ENCODE measurements at places on chromosomes 5 and 9. TPM values are rescaled to one million over a fixed set of nuclear protein-coding genes. Genes with fewer than 3 reads are reported as not detected.
A peak's percentile ranks its signal among the peaks of the same experiment; 100 is the strongest.

The MYMK gene
- not detected for total RNA-seq

The ZFP2 gene
- 0.29 TPM for total RNA-seq

The LCN10 gene
- total RNA-seq = not detected

The CCL28 gene
- total RNA-seq = 6.2 TPM

The SIT1 gene
- total RNA-seq = not detected

The PCDHB5 gene
- 0.63 TPM for total RNA-seq

The GRM6 gene
- total RNA-seq = not detected

The LHFPL2 gene
- total RNA-seq = 15.3 TPM

The THG1L gene
- 10.7 TPM for total RNA-seq

The PDZD2 gene
- 1.8 TPM for total RNA-seq

The CD74 gene
- 31.2 TPM for total RNA-seq

The BRINP1 gene
- 2.5 TPM for total RNA-seq

DNA sequence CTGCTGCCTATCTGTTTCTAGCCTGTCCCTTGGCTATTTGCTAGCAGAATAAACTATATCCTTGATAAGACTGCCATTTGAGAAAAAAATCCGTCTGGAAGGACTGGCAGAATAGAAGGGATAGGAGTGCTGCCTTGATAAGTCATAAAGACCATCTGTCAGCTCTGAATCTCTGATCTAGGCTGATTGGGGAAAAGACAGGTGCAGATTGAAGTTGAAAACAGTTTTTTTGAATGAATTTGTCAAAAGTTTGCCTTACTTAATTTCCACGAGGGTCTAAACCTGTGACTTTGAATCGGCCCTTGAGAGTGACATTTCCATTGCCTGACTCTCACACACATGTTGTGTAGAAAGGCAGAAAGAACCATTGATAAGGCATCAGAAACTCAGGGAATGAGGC lies 218.6 kb downstream of the MAN2A1 start:
- DNase-seq = no peak

DNA sequence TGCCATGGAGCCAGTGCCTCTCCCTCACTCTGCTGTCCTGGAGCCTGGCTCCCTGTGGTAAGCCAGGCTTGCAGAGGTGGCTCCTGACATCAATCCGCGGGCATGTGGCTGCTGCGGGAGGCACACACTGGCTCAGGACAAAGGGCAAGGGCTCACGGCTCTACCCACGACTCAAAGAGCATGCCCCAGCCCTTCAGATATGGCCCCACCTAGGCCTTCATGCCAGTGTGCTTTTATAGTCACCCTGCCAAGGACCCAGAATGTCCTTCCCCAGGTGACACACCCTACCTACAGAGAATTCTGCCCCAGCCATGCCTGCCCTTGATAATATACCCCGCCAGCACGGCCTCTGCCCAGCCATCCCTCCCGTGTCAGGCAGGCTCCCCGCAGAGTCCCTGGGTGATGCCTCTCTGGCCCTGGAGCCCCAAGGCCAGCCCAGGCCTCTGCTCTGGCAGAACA lies 1.6 kb downstream of the MGAT4B start:
- DNase-seq = no peak

DNA sequence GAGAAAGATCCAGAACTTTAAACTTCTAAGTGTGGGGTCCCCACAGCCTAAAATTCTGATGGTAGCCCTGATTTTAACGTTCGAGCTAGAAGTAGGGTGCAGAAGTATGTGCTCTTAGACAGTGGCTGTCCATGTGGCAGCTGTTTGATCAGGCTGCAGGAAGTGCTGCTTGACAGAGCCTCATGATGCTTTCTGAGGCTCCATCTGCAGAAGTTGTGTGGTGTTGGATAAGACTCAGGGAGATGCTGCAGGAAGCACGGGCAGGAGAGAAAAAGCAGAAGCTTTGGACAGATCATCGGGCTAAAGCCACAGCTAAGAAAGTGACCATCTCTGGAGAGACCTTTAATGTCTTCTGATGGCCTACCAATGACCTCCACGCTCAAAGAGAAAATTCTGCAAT lies 8.1 kb downstream of the MTMR12 start:
- no peak for DNase-seq

DNA sequence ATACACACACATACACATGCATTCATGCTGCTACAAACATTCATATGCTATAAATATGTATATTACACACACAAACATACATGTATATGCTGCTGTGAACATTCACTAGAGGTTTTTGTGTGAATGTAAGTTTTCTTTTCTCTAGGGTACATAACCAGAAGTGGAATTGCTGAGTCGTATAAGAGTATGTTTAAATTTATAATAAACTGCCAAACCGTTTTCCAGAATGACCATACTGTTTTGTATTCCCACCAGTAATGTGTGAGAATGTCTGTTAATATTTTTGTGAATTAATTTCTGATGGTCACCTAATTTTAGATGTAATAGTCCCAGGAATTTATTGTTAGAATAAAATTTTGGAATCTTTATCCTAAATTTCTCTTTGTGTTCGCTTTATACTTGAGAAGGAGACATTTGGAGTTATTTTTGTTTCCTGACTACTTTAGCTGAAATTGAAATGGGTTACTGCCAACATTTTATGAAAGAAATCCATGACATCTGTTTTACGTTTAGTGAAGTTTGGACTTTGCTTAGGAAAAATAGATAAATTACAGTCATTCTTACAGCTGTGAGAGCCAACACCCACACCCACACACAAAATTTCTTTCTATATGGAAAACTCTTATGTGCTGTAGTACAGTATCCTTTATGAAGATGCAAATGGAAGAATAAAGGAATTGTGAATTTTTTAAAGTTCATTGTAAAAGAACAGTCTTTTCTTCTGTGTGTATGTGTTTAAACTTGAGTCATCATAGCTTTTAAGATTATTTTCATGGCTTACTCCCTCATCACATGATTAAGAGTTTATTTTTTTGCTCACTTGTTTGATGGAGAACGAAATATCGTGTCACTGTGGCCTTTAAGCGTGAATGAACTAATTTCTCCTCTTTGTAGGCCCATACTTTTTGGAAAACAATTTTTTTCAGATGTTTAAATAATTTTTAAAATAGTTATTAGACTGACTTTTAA lies 24.3 kb downstream of the CENPP start:
- no peak for DNase-seq

DNA sequence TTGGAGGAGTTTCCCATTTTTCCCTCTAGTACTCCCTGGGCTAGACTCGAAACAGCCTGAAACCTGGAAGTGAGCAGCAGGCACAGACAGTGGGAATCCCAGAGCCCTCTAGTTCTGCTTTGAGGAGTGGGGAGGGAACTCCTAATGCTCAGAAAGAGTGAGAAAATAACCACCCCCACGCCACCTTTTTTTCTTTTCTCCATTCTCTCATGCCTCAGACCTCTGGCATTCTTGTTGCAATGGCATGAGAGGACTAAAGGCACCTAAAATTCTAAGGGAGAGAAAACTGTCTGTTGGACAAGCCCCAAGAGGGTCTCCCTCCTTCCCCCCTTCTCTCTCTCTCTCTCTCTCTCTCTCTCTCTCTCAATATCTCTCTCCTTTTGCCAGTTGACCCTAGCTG lies 15.1 kb upstream of the IRF1 start:
- no peak for DNase-seq

GRCh38 chr5:157345485-157345884 lies 79.6 kb downstream of the CYFIP2 start:
- DNase-seq = no peak

DNA sequence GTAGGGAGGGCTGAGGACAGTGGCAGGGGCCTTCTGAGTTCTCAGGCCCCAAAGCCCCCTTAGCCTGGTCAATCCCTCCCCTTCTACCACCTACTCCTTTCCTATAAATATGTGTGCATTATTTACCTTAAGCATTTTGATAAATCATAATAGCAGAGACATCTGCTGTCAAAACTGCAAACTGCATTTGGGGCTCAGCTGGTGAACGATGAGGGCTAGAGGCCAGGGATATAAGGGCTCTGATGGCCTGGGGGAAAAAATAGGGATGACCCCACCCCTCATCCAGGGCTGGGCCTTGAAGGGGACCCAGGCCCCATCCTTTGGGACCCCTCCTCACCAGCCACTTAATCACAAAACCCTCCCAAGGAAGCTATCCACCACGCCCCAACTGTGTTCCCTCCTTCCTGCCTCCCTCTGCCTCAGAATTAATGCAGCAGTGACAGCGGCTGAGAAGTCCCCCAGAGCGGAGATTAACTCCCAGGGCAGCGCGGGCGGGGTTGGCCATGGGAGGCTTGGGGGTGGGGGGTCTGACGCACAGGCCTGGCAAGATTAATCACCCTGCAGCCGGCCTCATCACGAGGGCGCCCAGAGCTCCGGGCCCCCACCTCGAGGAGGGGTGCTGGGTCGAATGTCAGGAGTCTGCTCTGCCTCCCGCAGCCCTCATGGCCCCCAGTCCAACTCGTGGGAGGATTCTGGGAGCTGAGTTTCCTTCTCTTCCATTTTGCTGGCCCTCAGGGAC lies 42.1 kb downstream of the CXXC5 start:
- no peak for DNase-seq

DNA sequence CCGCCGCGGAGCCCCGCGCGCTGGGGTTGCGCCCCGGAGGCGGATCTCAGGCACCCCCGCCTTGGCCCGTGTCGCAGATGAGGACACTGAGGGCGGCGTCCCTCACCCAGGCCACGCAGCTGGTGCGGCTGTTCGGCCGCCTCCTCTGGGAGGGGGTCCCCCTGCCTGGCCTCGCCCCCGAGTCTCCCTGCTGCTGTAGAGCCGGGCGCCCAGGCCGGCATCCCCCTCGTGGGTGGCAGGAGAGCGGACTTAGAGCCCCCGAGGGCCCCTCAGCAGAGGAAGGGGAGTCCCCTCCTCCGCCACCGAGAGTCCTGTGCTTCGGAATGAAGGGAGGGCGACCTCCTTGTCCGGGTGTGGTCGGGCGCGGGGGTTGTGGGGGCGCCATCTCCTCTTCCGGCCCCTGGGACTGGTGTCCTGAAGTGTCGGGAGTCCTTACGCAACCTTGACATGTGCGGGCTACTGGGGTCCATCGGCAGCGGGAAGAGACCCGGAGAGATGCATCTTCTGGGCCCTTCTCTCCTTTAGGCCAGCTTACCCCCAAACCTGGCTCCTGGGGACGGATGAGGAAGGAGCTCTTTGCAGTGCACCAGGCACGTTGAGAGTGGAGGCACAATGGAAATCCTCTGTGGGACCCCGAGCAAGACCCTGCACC lies 11.7 kb upstream of the EXOSC2 start:
- DNase-seq = no peak

GRCh38 chr5:40495237-40495635 lies 184.5 kb upstream of the PTGER4 start:
- DNase-seq = no peak

- DNase-seq = no peak
Observed at GRCh38 chr9:38333047-38333446, 59.5 kb upstream of the ALDH1B1 start.

- DNase-seq = no peak
Observed at GRCh38 chr5:11110128-11110527, 349.1 kb upstream of the DAP start.

DNA sequence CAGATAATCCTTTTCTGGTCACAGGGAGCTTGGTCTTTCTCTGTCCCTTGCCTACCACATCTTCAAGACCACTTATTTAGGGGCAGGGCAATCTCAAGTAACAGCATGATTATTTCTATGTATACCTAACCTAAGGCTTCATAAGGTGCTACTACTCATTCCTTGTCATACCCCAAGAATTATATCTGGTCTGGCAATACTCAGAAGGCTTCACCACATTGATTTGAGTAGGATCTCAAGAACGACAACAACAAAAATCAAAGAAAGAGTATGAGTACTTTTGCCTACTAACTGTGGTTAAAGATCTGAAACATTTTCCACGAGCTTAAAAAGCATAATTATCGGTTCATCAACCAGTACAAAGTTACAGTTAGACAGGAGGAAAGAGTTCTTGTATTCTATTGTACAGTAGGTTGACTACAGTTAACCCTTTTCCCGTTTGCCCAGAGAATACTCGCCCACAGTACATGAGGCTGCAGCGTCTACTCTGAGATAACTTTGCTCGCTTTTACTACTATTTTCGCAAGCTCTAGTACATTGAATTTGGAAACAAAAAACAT lies 41.0 kb downstream of the FANCC start:
- no peak for DNase-seq

GRCh38 chr5:99936911-99937310 lies 598.3 kb upstream of the FAM174A start:
- DNase-seq = no peak

DNA sequence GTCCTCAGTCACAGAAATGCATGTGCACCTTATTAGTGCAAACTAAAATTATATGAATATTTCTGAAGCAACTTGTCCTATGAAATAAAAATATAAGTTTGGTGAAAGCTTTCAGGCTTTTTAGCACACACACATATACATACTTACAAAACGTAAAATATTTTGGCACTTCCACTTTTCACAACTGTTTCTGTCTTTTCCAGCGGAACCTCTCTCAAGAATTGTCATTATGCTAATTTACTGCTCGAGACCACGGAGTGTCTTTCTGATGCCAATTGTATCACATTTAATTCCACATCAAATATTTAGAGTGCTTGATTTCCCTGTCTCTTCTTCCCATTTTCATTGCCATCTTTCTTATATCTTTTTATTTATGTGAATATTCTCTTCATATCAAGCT lies 100.4 kb downstream of the MEF2C start:
- no peak for DNase-seq

GRCh38 chr9:19876569-19877316 lies 87.9 kb upstream of the SLC24A2 start:
- no peak for DNase-seq

- DNase-seq = peak; percentile 18
Observed at GRCh38 chr5:66958980-66959641, 237.5 kb downstream of the CD180 start.

DNA sequence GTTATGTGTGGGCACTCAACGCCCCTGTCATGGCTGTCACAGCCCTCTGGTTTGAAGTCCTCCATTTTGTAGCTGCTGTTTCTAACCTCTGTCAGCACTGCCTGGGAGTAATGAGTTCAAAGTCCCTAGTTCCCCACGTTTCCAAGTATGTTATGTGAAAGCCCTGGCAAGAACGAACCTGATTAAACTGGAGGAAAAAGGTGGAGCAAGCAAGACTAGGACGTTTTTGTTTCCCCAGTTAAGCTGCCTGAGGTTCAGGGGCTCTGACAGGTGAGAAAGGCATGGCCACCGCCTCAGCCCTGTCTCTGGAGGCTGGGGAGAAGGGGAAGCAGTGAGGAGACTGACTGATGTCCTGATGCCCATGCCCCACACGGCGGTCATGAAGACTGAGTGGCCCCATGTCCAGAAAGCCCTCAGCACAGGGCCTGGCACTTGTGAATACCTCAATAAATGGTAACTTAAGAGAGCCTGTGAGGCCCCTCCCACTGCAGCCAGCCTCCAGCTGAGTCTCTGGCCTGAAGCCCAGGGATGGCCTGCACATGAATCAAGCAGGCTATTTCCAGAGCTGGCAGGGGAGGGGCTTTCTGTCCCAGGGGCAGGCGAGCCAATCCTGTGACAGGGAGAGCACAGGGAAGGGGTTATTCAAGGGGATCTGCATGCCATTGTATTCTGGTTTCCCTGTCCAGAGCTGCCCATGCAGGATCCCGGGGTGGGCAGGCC lies 61.8 kb downstream of the PFDN1 start:
- DNase-seq = no peak

GRCh38 chr9:86301686-86302085 lies 19.3 kb upstream of the ISCA1 start:
- no peak for DNase-seq
